ENCODE measurements at places on chromosomes 5 and 9.

DNA sequence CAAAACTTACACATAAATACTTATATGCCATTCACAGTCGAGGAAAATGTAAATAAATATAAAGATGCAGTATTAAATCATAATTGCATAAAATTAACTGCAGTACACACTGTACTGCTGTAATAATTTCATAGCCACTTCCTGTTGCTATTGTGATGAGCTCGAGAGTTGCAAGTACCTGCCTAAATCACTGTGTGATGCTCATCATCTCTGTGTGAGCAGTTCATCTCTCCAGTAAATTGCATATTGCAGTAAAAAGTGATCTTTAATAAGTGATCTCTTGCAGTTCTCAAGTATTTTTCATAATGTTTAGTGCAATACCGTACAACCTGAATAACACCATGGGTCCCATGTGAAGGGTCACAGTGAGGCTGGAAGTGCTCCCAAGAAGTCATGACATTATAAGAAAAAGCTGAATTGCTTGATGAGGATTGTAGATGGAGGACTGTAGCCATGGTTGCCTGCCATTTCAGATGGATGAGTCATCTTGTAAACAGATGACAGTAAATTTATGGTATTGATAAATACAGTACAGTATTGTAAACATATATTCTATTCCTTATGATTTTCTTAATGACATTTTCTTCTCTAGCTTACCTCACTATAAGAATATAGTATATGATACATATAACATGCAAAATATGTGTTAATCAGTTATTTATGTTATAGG, 34.9 kb downstream of the SYK start:
- H3K4me1 ChIP-seq = no peaks in the 10 kb centered on the region
- no peaks in the 10 kb centered on the region for H3K36me3 ChIP-seq
- no peak overlapping the region for H3K27ac ChIP-seq
- H3K27me3 ChIP-seq = no peaks in the 10 kb centered on the region
- no peak overlapping the region for H3K4me3 ChIP-seq

GRCh38 chr5:32201122-32201753, 27.1 kb upstream of the GOLPH3 start:
- no peaks in the 10 kb centered on the region for H3K27me3 ChIP-seq
- no peak overlapping the region for H3K27ac ChIP-seq
- H3K36me3 ChIP-seq = no peaks in the 10 kb centered on the region
- no peak overlapping the region for H3K4me3 ChIP-seq
- H3K4me1 ChIP-seq = peaks cover 5% of the 10 kb centered on the region

DNA sequence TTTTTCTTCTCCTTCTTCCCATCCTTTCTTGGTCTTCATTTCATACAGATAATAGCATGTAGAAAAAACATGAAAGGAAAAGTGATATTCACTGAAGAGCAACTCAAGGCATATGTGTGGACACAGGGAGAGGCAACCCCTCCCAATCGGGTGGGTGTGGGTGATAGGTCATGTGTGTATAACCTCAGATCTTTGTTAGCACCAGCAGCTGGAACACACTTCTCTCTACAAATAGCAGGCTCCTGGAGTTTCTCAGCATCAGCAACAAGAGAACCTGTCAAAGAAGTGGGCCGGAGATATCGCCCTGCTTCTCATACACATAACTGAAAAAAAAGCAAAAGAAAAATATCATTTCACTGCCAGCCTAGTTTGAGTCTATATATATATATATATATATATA, 426.4 kb downstream of the DTWD2 start:
- H3K27me3 ChIP-seq = no peaks in the 10 kb centered on the region
- H3K27ac ChIP-seq = no peak overlapping the region
- H3K4me3 ChIP-seq = no peak overlapping the region
- no peak for DNase-seq
- H3K36me3 ChIP-seq = no peaks in the 10 kb centered on the region
- no peaks in the 10 kb centered on the region for H3K4me1 ChIP-seq

- H3K27ac ChIP-seq = no peak overlapping the region
- H3K36me3 ChIP-seq = no peaks in the 10 kb centered on the region
- peaks cover 4% of the 10 kb centered on the region for H3K4me1 ChIP-seq
- peaks cover 96% of the 10 kb centered on the region for H3K27me3 ChIP-seq
Measured at GRCh38 chr9:126618190-126618584, 4.5 kb downstream of the LMX1B start.

- no peak overlapping the region for H3K27ac ChIP-seq
- no peaks in the 10 kb centered on the region for H3K27me3 ChIP-seq
- no peak overlapping the region for H3K4me3 ChIP-seq
- no peak for DNase-seq
- H3K4me1 ChIP-seq = no peaks in the 10 kb centered on the region
Measured at GRCh38 chr9:112846528-112847488, 43.9 kb downstream of the SLC46A2 start.

DNA sequence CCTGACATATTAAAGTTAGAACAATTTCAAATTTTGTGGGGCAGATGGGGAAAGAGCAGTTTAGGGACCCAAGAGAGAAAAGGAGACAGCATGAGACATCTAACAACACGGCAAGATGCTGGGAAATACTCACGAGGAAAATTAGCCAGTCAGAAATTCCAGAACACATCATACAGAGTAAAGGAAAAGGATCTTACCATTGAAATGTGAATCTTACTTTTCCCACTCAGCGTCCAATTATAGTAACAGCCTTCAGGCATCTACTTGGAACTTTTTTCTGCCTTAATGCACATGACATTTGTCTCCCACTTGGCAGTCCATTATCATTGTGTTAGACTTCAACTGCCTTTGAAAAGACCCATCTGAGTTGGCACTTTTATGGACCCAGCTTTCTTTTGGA, 189.7 kb upstream of the SLC27A6 start:
- DNase-seq = no peak
- no peaks in the 10 kb centered on the region for H3K27me3 ChIP-seq
- no peaks in the 10 kb centered on the region for H3K36me3 ChIP-seq
- H3K4me1 ChIP-seq = no peaks in the 10 kb centered on the region
- H3K4me3 ChIP-seq = no peak overlapping the region
- H3K27ac ChIP-seq = no peak overlapping the region

DNA sequence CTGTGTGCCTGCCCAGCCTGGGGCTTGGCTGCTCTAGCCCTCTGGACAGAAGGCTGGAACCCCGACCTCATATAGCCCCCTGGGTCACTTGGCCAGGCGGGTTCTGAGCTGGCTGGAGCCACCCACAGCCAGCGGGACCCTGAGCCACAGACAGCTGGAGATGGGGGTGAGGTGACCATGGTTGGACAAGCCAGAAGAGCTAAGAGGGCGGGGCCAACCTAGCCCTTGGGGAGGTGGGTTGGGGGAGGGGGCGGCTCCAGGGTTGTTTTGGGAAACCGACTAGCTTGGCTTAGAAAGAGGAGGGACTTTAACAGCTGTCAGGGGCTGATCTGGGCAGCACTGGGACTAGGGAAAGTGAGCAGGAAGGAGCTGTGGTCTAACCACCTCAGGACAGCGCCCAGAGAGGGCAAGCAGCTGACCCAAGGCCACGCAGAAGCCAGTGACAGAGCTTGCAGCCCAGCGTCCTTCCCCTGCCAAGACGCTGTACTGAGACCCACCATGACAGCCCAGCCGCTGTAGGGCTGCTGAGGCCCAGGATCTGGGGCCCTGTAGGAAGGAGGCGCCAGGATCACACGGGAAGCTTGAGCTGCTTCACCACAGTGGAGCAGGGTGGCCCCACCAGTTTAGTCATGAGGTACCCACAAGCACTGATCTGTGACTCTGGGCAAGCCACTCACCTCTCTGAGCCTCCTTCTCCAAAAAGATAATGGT, 2.2 kb downstream of the AIF1L start:
- no peak for DNase-seq
- peaks cover 43% of the 10 kb centered on the region for H3K4me1 ChIP-seq
- no peak overlapping the region for H3K27ac ChIP-seq
- H3K27me3 ChIP-seq = no peaks in the 10 kb centered on the region
- no peak overlapping the region for H3K4me3 ChIP-seq
- H3K36me3 ChIP-seq = no peaks in the 10 kb centered on the region

DNA sequence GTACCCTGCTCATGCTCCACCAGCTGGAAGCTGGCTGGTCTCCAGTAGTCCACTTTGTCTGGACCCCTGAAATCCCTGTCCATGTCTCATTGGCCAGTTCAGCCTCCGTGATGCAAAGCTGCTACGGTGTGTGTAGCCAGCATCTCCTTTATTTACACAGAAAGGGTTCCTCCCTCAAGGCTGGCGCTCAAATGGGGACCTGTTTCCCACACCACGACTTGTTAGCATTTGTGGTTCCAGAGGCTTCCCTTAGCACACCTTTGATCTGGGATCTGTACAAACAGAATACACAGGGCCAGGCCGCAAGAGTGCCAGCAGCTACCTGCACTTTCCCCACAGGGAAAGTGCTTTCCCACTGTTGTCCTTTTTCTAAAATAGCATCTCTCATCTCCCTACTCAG, 5.7 kb upstream of the SMU1 start:
- no peaks in the 10 kb centered on the region for H3K36me3 ChIP-seq
- H3K4me1 ChIP-seq = no peaks in the 10 kb centered on the region
- H3K27ac ChIP-seq = no peak overlapping the region
- H3K27me3 ChIP-seq = no peaks in the 10 kb centered on the region
- H3K4me3 ChIP-seq = no peak overlapping the region

GRCh38 chr9:30723656-30724055, 1660.8 kb upstream of the ACO1 start:
- DNase-seq = no peak
- no peaks in the 10 kb centered on the region for H3K4me1 ChIP-seq
- H3K36me3 ChIP-seq = no peaks in the 10 kb centered on the region

GRCh38 chr5:61461417-61461816, 129.4 kb downstream of the ZSWIM6 start:
- H3K27ac ChIP-seq = no peak overlapping the region
- H3K27me3 ChIP-seq = no peaks in the 10 kb centered on the region
- peaks cover 2% of the 10 kb centered on the region for H3K4me1 ChIP-seq
- H3K36me3 ChIP-seq = no peaks in the 10 kb centered on the region

Data from trophoblast cell (in vitro differentiated cells and primary cell).